ENCODE measurements at places on chromosomes 1 and 21. TPM values are rescaled to one million over a fixed set of nuclear protein-coding genes. Genes with fewer than 3 reads are reported as not detected.

- no peaks in the 10 kb centered on the region for H3K27me3 ChIP-seq
- H3K36me3 ChIP-seq, result no peaks in the 10 kb centered on the region
- no peak for DNase-seq
- no peaks in the 10 kb centered on the region for H3K4me1 ChIP-seq
- no peak overlapping the region for H3K4me3 ChIP-seq
Measured at GRCh38 chr1:105874621-105875020, 1181.9 kb upstream of the PRMT6 start.

DNA sequence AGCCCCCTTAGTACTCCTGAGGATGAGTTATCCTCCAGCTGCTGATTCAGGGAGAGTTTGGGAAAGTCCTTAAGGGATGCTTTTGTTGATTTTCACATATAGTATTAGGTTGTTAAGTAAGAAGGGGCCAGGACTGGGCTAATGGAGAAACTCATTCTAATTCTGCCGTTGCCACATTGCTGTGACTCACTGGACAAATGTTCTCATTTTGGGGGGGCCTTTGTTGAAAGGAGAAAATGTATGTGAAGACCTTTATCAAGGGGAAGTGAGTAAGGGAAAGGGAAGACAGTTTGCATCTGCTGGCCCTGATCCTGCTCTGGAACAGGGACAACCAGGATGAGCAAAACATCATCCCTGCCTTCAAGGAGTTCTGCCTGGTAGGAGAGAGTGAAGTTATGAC is 123.2 kb upstream of the FGGY start:
- DNase-seq, result no peak
- H3K4me1 ChIP-seq, result peaks cover 35% of the 10 kb centered on the region
- H3K4me3 ChIP-seq, result no peak overlapping the region
- H3K27ac ChIP-seq, result no peak overlapping the region

GRCh38 chr21:45506836-45507522 is 35.3 kb downstream of the SLC19A1 start:
- H3K36me3 ChIP-seq, result peaks cover 7% of the 10 kb centered on the region
- no peak for DNase-seq

DNA sequence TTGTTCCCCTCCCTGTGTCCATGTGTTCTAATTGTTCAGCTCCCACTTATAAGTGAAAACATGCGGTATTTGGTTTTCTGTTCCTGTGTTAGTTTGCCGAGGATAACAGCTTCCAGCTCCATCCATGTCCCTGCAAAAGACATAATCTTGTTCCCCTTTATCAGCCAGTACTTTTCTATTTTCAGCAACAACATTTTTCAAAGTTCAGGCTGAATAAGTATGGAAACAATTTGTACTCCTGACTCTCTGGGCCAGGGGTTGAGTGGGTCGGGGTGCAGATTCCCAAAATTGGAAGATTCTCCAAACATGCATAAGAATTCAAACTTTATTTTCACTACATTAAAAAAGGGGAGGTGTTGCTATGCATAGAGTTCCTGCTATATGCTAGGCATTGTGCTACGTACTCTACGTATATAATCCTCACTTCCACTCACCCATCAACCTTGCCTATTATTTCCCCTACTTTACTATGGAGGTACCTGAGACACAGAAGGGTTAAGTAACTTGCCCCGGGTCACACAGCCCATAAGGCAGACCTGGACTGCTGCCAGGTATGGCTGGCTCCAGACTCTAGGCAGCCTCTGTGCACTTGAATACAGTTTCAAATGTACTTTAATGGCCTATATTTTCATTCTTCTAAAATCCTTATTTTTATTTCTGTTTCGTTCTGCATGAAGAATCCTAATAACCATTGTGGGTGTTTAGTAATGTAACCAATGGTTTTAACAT is 117.1 kb upstream of the C8B start:
- H3K4me1 ChIP-seq, result no peaks in the 10 kb centered on the region
- no peak overlapping the region for H3K27ac ChIP-seq

GRCh38 chr1:23791516-23792047 is 637 bp downstream of the LYPLA2 start:
- peak; percentile 57 for DNase-seq
- H3K4me1 ChIP-seq, result peaks cover 20% of the 10 kb centered on the region
- no peaks in the 10 kb centered on the region for H3K27me3 ChIP-seq

- H3K27me3 ChIP-seq, result no peaks in the 10 kb centered on the region
- H3K4me3 ChIP-seq, result no peak overlapping the region
- no peaks in the 10 kb centered on the region for H3K36me3 ChIP-seq
- peaks cover 5% of the 10 kb centered on the region for H3K4me1 ChIP-seq
- no peak overlapping the region for H3K27ac ChIP-seq
Measured at GRCh38 chr1:221804303-221804702, 62.4 kb upstream of the DUSP10 start.

DNA sequence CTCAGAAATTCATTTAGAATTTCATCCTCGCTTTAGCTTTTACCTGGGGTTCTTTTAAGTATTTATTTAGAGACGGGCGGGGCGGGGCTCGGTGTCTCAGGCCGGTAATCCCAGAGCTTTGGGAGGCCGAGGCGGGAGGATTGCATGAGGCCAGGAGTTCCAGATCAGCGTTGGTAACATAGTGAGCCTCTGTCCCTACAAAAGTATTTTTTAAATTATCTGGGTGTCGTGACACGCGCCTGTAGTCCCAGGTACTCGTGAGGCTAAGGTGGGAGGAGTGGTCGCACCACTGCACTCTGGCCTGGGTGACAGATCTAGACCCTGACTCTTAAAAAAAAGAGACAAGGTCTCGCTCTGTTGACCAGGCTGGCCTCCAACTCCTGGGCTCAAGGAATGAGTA is 942 bp upstream of the RSBN1 start:
- H3K27ac ChIP-seq, result peak overlapping the region; percentile 21
- H3K4me3 ChIP-seq, result peak overlapping the region; percentile 98
- H3K4me1 ChIP-seq, result peaks cover 18% of the 10 kb centered on the region
- DNase-seq, result no peak

- H3K4me1 ChIP-seq, result peaks cover 29% of the 10 kb centered on the region
- DNase-seq, result no peak
- H3K36me3 ChIP-seq, result no peaks in the 10 kb centered on the region
- no peak overlapping the region for H3K27ac ChIP-seq
- H3K27me3 ChIP-seq, result no peaks in the 10 kb centered on the region
Measured at GRCh38 chr1:9904596-9904995, 5.5 kb downstream of the CTNNBIP1 start.

GRCh38 chr1:231634323-231635013 is 7.9 kb downstream of the DISC1 start:
- H3K36me3 ChIP-seq, result peaks cover 5% of the 10 kb centered on the region
- no peak for DNase-seq
- peaks cover 11% of the 10 kb centered on the region for H3K4me1 ChIP-seq
- H3K27me3 ChIP-seq, result no peaks in the 10 kb centered on the region

DNA sequence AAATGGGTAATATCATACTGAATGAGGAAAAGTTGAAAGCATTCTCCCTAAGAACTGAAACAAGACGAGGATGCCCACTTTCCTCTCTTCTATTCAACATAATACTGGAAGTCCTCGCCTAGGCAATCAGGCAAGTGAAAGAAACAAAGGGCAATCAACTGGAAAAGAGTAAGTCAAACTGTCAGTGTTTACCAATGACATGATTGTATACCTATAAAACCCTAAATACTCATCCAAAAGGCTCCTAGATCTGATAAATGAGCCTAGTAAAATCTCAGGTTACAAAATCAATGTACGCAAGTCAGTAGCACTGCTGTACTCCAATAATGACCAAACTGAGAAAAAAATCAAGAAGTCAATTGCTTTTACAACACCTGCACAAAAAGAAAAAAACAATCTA is 575.8 kb upstream of the PRMT6 start:
- no peaks in the 10 kb centered on the region for H3K36me3 ChIP-seq
- H3K4me1 ChIP-seq, result no peaks in the 10 kb centered on the region
- H3K27ac ChIP-seq, result no peak overlapping the region
- H3K27me3 ChIP-seq, result no peaks in the 10 kb centered on the region
- DNase-seq, result no peak

DNA sequence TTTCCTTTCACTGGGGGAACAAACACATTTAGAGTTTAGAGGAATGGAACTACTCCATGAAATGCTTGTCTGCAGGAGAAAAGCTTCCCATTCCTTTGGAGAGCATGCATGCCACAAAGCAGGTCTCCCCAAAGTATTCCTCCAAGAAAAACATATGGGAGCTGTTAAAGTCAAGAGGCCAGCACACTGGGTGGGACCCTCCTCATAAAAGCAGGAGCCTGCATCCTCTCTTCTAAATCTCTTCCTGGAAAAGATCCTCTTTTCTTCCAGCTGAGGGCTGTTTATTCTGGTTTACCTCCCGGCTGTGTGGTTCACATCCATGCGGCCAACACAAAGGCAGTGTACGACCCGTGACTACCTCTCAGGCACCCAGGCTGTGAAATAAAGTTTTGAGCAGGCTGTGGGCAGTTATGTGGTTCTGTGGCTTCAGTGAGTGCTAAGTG is 103.4 kb downstream of the TENT5C start:
- no peak overlapping the region for H3K27ac ChIP-seq
- DNase-seq, result no peak
- H3K27me3 ChIP-seq, result no peaks in the 10 kb centered on the region
- H3K4me1 ChIP-seq, result peaks cover 7% of the 10 kb centered on the region
- no peaks in the 10 kb centered on the region for H3K36me3 ChIP-seq

GRCh38 chr1:91583326-91583755 is 82.7 kb downstream of the CDC7 start:
- peaks cover 10% of the 10 kb centered on the region for H3K4me1 ChIP-seq
- H3K27ac ChIP-seq, result no peak overlapping the region
- no peaks in the 10 kb centered on the region for H3K36me3 ChIP-seq
- peaks cover 5% of the 10 kb centered on the region for H3K27me3 ChIP-seq
- DNase-seq, result no peak
- H3K4me3 ChIP-seq, result no peak overlapping the region

DNA sequence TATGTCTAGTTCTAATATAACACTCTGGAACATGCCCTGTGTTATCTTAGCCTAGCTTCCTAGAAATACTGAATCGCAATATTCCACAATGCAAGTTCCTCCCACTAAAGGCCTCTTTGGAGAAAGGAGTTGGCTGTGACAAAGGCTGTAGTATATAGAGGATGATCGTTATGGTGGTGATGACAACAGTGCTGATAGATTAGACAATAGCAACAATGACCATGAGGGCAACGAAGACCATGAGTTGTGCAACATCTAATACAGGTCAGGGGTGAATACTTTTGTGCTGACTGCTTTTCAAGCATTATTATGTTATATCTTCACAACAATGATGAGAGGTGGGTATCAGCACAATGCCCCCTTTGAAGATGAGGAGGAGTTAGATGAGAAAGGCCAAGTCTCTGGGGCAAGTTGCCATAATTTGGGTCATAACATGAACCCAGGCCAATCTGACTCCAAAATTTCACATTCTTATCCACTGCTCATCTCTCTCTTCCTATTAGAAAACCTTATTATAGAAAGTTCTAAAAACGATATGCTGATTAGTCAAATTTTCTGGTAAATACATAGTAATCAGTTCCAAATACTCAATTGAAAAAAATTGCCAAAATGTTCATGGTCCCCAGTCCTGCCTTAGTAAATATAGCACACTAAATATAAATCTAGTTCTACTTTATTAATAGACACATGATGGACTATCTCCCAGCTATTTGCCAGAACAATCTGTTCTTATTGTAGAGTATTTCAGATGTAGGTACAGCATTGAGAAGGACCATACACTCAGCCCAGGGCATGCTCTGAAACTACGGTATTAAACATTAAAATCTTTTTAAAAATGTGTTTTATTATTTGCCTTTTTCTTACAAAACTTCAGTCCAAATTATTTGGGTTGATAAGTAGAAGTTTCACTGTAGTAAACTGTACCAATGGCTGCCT is 37.5 kb downstream of the HIVEP3 start:
- DNase-seq, result no peak
- H3K4me3 ChIP-seq, result no peak overlapping the region
- H3K27ac ChIP-seq, result peak overlapping the region; percentile 74
- no peaks in the 10 kb centered on the region for H3K27me3 ChIP-seq
- H3K36me3 ChIP-seq, result no peaks in the 10 kb centered on the region

- no peak overlapping the region for H3K27ac ChIP-seq
- no peak overlapping the region for H3K4me3 ChIP-seq
- no peak for DNase-seq
- no peaks in the 10 kb centered on the region for H3K27me3 ChIP-seq
- no peaks in the 10 kb centered on the region for H3K36me3 ChIP-seq
Measured at GRCh38 chr1:151491641-151492040, 19.5 kb upstream of the CGN start.

DNA sequence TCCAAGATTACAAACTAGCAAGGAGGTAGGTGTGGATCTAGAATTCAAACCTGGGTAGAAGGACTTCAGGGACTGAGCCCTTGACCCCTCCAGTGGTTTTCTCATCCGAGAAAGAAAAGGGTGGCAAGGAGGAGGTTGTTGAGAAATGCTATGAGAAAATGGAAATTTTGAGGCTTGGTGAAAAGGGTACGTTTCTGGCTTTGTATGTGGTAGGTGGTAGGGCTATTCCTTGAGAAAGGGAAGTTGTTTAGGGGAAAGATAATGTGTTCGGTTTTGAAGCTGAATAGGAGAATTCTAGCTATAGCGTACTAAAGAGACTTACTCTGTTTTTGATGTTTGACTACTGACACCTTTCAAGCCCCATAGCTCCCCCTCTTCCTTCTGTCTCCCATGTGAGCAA is 133.8 kb downstream of the CNIH3 start:
- H3K4me1 ChIP-seq, result no peaks in the 10 kb centered on the region
- peaks cover 7% of the 10 kb centered on the region for H3K27me3 ChIP-seq
- no peak overlapping the region for H3K4me3 ChIP-seq
- H3K36me3 ChIP-seq, result no peaks in the 10 kb centered on the region
- no peak overlapping the region for H3K27ac ChIP-seq

GRCh38 chr1:165034136-165034809 is 322.2 kb downstream of the LMX1A start:
- no peak overlapping the region for H3K4me3 ChIP-seq
- H3K27ac ChIP-seq, result peak overlapping the region; percentile 39
- no peak for DNase-seq
- peaks cover 3% of the 10 kb centered on the region for H3K4me1 ChIP-seq

- H3K36me3 ChIP-seq, result no peaks in the 10 kb centered on the region
- H3K4me1 ChIP-seq, result peaks cover 6% of the 10 kb centered on the region
- H3K4me3 ChIP-seq, result no peak overlapping the region
- H3K27me3 ChIP-seq, result peaks cover 6% of the 10 kb centered on the region
- no peak overlapping the region for H3K27ac ChIP-seq
Measured at GRCh38 chr1:77370583-77371306, 88.9 kb downstream of the AK5 start.

- H3K4me3 ChIP-seq, result no peak overlapping the region
- peaks cover 21% of the 10 kb centered on the region for H3K27me3 ChIP-seq
- no peak for DNase-seq
- H3K36me3 ChIP-seq, result no peaks in the 10 kb centered on the region
- peaks cover 5% of the 10 kb centered on the region for H3K4me1 ChIP-seq
Measured at GRCh38 chr1:60670302-60670701, 412.1 kb upstream of the NFIA start.

The CHIA gene
- total RNA-seq, result not detected

The TRABD2B gene
- 6.0 TPM for total RNA-seq

The TINAGL1 gene
- total RNA-seq, result 212 TPM

The WDR64 gene
- not detected for total RNA-seq

The KIF14 gene
- total RNA-seq, result 5.1 TPM

The RPTN gene
- total RNA-seq, result not detected

The GPX7 gene
- total RNA-seq, result 62.6 TPM

All from mesothelial cell of epicardium (in vitro differentiated cells).